ENCODE measurements at places on chromosomes 3 and 15.

- DNase-seq: no peak
Measured at GRCh38 chr15:95286352-95286880, 1044.1 kb upstream of the NR2F2 start.

GRCh38 chr15:88913017-88913849, at the start of gene MFGE8:
MFGE8 (minus strand) TSS chr15:88913379; CDS start chr15:88913319, 60 bp downstream.
- DNase-seq: peak; percentile 43

GRCh38 chr3:172153335-172153861, 114.0 kb downstream of the FNDC3B start:
- DNase-seq: no peak

GRCh38 chr3:49717211-49717958, 2.1 kb downstream of the AMIGO3 start:
- no peak for DNase-seq

DNA sequence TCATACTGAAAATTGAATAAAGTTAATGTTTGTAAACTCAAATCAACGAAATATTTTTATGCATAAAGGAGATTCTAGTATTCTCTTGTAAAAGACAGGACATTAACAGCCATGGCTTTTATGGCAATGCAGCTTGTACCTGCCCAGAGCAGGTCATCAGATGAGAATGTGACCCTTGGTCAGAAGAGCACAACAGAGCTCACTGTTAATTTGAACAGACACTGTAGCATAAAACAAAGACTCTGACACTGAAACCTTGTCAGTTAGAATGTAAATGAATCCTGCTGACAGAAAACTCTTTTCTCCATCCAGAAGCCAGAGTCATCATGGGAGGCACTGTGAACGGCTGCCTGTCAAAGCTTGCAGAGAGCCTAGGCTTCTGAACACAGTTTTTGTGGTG, 410.6 kb downstream of the RAP2B start:
- DNase-seq: no peak

GRCh38 chr3:189202106-189202505, 30.3 kb downstream of the TPRG1 start:
- no peak for DNase-seq

DNA sequence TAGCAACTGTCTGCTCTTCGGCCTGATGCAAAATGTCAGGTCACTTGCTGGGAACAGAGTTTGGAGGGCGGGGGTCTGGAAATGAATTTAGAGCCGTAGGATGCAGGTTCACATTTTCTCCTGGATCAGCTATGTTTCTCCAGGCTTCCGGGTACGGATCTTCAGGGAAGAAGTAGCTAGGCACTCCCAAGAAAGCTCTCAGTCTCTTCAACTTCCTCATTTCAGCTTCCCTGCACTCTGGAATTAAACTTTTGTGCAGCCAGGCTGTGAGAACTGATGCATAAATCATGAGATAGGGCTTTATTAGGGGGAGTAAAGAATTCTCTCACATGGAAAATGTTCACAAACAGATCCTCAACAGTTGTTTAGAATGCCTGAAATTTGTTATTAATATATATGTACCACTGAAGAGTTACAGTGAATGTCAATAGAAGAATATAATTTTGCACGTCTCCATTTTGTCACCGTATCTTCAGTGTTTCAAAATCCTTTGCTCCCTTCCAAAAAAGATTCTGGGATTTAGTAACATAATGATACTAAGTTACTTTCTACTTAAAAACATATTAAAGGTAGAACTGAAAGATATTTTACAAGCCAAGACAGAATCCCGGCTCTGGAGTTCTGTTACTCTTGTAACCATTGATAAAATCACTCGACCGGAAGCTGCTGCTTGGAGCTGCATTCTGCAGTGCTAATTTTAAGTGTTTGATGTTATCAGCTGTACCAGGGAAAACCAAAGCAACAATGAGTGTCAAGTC, 178.5 kb upstream of the P2RY1 start:
- DNase-seq: no peak

DNA sequence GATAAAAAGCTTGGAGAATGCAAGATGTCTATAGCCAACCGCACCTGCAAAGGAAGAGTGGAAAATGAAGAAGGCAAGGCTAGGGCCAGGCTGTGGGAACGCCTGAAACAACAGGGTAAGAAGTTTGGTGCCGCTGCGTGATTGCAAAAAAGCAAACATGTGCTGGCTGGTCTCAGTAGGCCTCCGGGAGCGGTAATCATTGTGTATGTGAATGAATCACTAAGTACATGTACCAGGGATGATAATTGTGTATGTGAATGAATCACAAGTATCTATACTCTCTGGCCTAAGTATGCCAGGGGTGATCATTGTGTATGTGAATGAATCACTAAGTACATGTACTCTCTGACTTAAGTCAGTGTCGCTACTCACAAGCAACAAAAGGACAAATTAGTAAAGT, 40.3 kb upstream of the PARL start:
- DNase-seq: no peak

DNA sequence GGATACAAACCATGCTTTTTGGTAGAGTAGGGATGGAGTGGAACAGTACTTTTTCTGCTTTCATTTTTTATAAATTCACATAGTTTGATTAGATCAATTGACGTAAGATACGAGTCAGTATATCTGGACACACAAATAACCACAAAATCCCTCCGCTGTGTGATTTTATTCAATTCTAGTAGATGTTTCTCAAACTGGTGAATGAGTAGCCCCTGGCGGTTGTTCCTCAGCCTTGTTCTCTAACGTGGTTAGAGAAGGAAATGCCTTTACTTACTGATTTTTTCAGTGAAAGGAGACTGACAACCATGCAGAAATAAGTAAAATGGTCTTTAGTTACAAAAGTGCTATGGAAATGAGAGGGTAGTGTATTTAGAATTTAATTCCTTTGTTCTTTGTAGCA, 161.0 kb downstream of the TCF12 start:
- DNase-seq: no peak

DNA sequence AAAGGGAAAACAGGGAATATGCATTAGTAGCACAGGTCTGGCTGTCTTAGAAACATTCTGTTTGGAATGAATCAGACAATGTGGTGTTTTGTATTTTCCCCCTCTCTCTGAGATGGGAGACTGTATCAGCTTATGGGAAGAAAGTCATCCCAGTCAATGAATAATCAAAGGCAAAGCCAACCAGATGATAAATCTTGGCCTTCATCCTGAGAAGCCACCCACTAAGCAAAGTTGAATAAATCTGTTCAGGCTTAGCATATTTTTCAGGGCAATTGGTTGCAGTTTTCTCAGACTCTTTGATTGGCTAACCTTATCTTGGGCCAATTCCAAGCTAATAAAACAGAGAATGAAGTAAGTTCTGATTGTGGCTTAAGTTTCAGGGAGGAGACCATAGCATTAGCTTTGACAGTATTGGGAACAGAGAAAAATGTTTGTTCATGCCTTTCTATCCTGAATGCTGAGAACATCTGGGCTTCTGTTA, 63.6 kb upstream of the ARL8B start:
- no peak for DNase-seq

DNA sequence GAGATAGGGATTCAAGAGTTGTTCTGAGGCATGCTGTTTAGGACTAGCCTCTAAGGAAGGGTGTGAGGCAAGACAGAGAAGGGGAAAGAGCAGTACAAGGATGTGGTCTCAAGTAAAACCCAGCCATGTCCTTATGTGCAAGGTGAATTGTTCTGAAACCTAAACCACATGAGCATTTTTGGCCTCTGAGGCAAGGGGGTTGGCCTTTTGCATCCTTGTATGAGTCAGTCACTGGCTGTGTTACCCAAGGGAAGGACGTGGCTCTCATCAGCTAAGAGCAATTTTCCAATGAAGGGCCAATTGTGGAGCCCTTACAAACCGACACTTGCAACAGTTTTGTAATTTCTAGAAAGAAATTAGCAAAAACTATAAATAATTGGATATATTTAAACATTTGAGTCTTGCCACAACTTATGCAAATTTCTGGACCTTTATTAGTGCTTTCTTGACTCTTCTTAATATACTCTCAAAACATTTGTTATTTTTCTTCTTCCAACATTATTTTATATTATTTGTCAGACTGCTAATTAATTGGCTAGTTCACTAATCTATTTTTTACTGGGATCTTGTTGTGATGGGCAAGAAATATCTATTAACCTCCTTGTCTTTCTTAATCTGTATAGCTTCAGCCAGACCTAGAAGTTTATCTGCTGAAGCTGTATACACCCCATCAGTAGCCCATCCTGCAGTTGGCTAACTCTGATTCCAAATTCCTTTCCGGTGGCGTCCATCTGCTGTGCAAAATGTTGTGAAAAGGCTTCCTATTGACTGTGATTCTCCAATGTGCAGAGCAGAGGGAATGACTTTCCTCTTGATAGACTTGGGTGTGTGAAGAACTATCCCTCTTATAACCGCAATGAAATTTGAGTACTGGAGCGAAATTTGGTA, 97.7 kb upstream of the P2RY1 start:
- no peak for DNase-seq

DNA sequence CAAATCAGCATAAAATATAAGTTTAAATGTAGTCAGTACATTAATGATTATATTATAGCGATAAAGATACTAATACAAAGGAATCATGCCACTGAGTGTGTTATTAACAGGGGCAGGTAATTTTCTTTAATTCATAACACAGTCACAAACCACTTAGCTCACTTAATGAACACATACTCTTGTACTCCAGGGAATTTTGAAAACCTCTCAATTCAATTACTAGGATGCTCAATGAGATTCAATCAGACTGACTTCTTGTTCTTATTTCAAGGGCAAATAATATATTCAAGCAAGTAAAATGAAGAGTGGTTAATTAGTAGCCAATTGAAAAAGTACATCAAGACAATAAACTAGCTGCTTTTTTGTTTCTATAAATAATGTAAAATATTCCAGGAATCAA, 5.8 kb upstream of the SUCNR1 start:
- DNase-seq: no peak

DNA sequence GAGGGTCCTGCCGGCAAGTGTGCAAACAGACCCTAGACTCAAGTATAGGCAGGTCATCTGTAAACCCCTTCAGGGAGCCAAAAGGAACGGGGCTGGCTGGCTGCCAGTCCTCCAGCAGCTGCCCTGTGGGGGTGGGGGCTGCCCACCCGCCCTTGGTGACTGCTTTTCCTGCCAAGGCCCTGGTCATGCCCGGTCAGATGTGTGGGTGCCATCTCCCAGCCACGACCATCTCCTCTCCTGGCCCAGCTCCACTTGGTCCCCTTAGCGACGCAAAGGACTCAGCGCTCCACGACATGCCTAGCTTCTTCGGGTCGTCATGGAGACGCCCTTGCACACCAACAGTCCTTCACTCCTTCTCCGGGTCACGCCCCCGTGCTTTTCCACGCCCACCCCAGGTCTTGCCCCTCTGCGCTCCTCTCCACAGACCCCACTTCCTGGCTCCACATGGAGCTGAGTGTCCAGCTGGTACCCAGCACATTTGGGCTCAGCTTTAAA, 2.4 kb downstream of the MUC4 start:
- no peak for DNase-seq

DNA sequence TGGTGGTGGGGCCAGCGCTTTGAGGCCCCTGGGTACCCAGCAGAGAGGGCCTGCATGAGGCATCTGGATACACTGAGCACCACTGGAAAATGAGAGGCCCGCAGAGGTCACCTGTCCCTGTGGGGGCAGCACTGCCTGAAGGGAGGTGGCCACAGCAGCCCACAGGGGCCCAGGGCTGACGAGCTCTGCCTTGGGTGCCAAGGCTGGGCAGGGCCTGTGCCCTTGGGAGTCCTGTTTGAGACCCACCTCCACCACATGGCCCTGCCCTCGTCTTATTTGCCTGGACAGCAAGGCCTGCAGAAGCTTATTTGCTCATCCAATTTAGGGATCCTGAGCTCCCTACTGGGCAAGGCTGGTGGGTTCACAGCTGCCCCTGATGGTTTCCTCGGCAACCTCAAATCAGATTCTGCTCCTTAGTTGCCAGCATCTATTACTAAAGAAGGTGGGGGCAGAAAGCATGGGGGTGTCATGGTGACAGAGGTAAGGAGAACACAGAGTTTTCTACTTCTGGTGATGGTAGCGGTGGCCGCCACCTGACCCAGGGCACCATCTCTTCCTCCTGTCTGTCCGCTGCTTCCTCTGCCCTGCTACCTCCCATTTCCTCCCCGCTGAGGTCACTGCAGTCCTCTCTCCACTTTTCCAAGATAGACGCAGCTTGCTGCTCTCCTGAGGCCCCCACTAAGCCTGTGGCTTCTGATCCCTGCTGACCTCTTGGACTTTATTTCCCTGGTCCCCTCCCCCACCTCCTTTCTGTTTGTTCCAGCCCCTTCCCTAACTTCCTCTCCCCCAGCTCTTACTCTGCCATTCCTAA, 62.9 kb downstream of the HMCES start:
- no peak for DNase-seq

DNA sequence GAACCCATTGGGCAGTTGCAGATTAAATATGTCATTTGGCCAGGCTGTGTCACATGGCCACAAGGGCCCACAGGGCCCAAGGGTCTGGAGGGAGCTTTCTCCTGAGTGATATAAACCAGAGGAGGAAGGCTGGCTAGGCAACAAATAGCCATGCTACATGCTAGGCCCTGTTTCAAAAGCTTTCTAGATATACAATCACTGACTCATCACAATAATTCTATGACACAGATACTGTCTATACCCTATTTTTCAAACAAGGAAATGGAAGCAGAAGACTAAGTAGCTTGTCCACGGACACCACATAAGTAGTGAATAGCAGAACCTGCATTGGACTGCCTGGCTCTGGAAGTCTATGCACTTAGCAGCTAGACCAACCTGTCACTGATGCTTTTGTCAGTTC, 625.4 kb downstream of the NTRK3 start:
- no peak for DNase-seq

DNA sequence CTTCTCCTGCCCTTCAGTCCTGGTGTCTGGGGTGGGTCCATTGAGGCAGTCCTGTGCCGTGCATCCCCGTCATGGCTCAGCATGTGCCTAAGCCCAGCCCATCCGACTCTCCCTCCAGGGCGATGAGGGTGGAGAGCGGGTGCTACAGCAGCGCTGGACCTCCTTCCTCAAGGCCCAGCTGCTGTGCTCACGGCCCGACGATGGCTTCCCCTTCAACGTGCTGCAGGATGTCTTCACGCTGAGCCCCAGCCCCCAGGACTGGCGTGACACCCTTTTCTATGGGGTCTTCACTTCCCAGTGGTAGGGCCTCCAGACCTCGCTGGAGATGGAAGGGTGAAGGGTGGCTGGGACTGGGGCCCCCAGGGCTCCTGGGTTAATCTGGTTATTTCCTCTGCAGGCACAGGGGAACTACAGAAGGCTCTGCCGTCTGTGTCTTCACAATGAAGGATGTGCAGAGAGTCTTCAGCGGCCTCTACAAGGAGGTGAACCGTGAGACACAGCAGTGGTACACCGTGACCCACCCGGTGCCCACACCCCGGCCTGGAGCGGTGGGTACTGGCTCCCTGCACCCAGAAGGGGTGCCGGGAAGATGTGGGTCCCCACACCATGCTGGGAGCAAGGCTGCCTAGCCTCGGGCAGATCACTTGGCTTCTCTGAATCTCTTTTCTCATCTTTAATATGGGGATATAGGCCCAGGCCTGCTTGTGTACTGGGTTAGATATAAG, 10.1 kb downstream of the CIB1 start:
- no peak for DNase-seq

- DNase-seq: no peak
Measured at GRCh38 chr3:184993394-184993793, 159.5 kb downstream of the C3orf70 start.

- DNase-seq: no peak
Measured at GRCh38 chr3:63130625-63131024, 147.5 kb upstream of the SYNPR start.

GRCh38 chr3:73827725-73828211, 203.0 kb upstream of the PDZRN3 start:
- no peak for DNase-seq

Data from activated CD4-positive, CD25-positive, alpha-beta regulatory T cell treated with anti-CD3 and anti-CD28 coated beads, Interleukin-2, amount 50 U/mL, for 16 hours (primary cell).